ENCODE measurements at places on chromosomes 3 and 15.

DNA sequence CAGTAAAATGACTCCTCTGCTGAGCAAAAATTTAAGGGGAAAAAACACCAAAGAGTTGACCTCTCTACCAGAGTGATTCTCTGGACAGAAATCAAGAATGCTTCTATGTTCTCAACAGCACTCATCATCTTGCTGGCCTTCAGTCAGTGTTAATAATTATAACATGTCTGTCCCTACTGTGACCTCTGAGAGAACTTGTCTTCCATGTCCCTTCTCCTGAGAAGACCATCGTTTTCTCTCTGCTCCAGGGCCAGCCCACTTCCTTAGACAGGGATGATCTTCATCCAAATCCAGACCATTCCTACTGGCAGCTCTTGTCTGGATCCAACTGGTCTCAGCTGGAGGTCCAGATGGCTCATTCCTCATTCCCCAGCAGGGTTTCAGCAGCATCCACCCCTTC is 139.0 kb upstream of the NECTIN3 start:
- peak; percentile 95 for DNase-seq

DNA sequence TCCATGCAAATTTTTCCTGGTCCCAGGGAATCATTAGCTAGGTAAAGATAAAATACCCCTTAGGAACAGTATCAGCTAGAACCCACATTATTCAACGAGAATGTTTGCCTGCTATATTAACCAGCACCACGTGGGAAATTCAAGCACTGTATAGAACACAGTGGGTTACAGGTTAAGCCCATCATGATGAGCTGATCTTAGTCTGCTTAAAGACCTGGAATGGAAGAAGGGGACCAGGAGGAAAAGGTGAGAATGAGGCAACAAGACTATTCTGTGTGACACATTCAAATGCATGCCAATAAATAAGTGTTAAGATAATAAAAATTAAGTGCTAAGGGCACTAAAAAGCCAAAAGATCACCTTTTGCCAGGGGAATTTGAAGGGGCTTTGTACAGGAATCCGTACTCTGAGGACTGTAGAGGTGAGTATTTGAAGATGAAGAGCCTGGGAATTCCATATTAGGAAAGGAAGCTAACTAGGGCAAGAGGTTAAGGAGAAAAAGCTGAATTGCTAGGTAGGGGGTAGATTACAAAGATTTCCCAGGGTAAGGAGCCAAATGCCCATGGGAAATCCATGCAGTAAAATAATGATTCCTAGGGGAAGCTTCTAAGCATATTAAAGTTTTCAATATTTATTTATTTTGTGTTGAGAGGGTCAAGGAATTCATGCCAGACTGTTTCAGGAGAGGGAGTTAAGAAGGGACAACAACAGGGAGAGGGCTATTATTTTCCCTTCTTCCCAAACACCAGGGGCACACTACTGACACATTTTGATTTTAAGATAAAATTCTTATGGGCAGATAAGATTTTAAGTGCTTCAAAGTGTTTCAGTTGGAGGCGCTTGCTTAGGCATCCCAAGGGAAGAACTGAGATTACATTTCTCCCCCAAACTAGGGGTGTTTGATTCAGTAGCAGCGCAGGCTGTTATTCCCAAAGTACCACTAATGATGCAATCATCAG is 2.3 kb upstream of the MED12L start:
- no peak for DNase-seq

GRCh38 chr3:176723758-176724393 is 473.4 kb downstream of the TBL1XR1 start:
- no peak for DNase-seq

GRCh38 chr3:38128303-38128655 is 8.6 kb downstream of the ACAA1 start:
- no peak for DNase-seq

DNA sequence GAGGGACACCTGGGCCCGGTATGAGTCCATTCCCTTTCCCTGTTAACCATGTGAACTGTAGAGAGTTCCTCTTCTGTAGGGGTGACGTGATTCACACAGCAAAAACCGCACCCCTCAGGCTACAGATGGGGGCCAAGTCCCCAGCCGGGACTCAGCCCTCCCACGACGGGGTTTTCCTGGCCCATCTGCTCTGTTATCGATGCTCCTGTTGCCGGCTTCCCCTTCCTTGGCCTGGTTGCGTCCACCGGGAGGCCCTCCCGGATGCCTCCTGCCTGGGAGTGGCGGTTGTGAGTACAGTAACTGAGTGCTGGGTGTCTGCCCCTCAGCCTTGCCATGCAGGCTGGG is 817 bp upstream of the PLXNA1 start:
- DNase-seq = peak; percentile 48

DNA sequence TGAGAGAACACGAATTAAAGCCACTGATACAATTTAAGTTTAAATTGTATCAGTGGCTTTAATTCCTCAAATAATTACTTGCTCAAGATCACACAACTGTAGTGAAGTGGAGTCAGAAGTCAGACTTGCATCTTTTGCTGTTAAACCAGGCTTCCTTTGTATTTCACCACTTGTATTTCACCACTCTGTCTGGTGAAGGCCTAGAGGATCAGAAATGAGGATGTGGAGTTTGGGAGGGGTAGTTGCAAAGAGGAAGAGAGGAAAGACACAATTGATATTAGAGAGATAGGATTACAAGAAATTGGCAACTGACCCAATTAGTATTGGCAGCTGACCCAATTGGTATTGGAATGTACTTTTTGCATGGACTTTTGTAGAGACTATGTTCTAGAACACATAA is 288.1 kb upstream of the GPR149 start:
- no peak for DNase-seq

DNA sequence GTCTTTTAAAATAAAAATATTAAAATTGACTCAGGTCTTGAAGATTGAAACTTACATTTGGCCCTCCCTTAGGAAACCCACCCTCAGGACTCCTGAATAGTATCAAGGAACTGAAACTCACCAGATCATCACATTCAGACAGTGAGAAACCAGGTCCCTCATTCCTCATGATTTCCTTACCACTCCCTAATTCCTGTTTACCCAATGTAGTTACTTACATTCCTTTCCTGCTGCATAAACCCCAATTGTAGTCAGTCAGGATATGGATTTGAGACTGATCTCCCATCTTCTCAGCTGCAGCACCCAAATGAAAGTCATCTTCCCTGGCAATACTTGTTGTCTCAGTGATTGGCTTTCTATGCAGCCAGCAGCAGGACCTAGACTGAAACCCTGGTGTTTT is 8.6 kb downstream of the ATP13A4 start:
- no peak for DNase-seq

DNA sequence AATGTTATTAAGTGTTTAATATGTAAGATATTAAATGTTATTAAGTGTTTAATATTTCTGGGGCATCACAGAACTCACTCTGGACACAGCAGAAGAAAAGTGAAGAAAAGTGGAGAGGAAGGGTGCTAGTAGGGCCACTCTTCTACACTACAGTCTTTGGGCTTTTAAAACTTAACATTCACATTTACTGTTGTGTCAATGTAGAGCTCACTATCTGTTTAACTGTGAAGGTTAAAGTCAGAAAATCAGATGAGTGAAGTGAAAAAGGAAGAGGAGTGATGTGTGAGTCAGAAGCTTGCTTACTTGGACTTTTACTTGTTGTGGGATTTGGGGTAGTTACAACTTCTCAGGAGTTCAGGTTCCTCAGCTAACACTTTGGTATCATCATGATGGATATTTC is 145.3 kb upstream of the DNAJC19 start:
- DNase-seq = no peak

DNA sequence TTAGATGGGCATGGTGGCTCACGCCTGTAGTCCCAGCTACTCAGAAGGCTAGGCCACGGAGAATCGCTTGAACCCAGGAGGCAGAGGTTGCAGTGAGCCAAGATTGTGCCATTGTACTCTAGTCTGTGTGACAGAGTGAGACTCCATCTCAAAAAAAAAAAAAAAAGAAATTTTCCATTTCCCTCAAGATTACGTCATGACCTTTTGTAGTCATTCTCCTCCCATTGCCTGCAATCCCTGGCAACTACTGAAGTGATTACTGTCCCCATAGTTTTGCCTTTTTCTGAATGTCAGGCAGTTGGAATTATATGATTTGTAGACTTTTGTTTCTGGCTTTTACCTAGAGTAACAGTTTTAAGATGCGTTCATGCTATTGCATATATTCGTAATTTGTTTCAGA is 28.0 kb downstream of the WDR76 start:
- peak; percentile 13 for DNase-seq

- no peak for DNase-seq
Measured at GRCh38 chr3:141542202-141542969, 55.6 kb downstream of the RASA2 start.

DNA sequence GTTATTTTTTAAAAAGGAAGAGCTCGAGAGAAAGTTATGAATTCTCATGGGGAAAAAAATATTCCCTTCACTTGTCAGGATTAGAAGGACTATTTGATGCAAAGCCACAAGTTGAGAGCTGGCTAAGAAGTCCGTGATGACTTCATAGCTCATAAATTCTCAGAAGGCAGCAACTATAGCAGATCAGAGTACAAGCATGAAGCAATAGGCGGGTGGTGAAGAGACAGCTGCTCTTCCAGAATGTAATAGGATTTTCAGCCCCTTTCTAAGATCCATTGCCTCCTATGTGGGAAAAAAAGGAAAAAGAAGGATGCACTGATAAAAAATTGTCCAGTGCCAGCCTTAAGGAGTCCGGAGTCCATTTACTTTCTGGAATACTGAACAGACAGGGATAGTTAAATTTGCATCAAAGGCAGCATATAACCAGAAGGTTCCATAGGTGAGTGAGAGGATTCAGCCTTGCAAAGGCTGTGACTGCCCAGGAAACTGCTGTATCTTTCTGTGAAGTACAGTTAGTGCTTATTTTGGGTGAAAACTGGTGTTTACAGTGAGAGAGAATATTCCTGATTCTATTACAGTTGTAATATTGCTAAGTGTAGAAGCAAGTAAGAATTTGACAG is 929.5 kb upstream of the ALCAM start:
- peak; percentile 61 for DNase-seq

DNA sequence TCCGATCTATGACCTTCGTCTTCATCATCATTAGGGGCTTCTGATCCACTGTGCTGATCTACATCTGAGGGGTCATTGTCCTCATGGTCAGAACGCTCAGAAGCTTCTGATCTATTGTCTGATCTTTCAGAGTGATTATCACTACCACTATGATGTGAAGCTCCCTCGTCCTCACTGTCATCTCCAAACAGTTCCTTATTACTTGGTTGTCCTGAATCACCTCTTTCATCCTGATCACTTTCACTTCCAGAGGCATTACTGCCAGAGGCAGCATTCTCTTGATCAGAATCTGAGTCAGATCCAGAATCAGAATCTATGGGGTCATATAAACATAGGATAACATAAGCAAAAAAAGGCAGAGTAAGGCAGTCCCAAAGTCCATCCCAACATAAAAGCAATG is 5.4 kb downstream of the LEO1 start:
- DNase-seq = no peak

- no peak for DNase-seq
Measured at GRCh38 chr3:52242039-52242438, 3.1 kb upstream of the TWF2 start.

DNA sequence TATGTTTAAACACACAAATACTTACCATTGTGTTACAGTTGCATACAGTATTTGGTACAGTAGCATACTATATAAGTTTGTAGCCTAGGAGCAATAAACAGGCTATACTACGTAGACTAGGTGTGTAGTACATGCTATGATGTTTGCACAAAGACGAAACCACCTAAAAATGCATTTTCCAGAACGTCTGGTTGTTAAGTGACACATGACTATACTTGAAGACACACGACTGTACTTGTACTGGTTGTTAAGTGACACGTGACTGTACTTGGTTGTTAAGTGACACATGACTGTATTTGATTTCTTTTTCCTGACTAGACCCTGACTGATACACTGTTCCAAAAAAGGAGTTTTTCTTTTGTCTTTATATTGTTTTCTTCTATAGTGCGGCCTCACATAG is 34.1 kb downstream of the RAB8B start:
- no peak for DNase-seq

DNA sequence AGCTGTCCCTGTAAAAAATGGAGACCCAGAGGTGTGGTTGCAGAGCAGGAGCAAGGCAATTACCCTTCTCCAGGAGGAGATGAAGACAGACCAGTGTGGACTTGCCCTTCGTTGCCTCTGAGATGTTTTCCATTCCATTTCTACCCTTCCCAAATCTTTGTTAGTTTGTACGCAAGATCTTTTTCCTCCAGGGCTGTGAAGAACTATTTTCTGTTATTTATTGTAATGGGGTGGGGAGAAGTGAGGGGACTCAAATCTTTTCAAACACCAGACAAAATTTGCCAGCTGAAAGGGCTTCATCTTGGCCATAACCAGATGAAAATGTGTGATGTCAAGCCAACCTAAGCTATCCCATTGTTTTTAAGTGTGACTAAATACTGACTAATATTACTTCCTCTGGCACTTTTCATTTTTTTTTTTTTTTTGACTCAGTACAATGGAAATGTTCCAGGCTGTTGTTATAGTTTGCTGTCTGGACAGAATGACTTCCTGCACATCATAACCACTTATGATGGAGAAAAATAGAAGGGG is 271.3 kb upstream of the TPRG1 start:
- peak; percentile 87 for DNase-seq

- DNase-seq = no peak
Measured at GRCh38 chr3:161523916-161524315, 27.3 kb downstream of the OTOL1 start.

- DNase-seq = no peak
Measured at GRCh38 chr3:58048301-58048700, 40.1 kb downstream of the FLNB start.

- peak; percentile 63 for DNase-seq
Measured at GRCh38 chr3:138188013-138188730, 1.1 kb downstream of the ARMC8 start.

- peak; percentile 21 for DNase-seq
Measured at GRCh38 chr15:64854526-64854925, 12.8 kb downstream of the PLEKHO2 start.

- DNase-seq = no peak
Measured at GRCh38 chr15:100729461-100729860, 127.1 kb downstream of the ASB7 start.

DNA sequence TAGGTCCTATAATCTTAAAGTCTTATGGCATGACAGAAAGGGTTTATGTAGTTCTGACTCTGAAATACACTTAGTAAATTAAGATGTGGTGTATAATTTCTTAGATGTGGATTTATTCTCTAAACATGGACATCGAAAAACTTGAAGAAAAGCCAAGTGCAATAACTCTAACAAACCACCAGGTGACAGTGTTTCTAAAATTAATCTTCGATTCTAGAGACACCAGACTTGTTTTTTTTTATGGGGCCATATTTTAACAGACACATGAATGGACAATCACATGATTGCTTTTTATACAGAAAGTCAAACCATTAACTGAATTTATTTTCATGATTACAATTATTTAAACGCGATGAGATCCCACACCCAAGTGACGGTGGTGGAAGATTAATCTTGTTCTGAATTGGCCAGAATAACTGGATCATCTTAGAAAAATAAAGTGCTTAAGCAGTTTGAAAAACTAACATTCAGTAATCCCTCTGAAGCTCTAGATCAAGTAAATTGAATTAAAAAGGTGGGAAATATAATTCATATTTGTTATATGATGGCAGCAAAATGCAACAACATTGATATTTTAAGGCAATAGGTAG is 305.1 kb downstream of the LSAMP start:
- peak; percentile 25 for DNase-seq

- no peak for DNase-seq
Measured at GRCh38 chr3:140706360-140706759, 28.5 kb downstream of the TRIM42 start.

Data from EH (cell line).